ENCODE measurements at places on chromosomes 7 and 10. TPM values are rescaled to one million over a fixed set of nuclear protein-coding genes. Genes with fewer than 3 reads are reported as not detected.

- peaks cover 91% of the 10 kb centered on the region for H3K27me3 ChIP-seq
- H3K36me3 ChIP-seq = no peaks in the 10 kb centered on the region
- no peak for DNase-seq
- no peak overlapping the region for H3K27ac ChIP-seq
- H3K4me3 ChIP-seq = peak overlapping the region; percentile 3
Measured at GRCh38 chr7:27188386-27189294, 3.6 kb upstream of the HOXA11 start.

GRCh38 chr7:90736968-90737939, 141.1 kb downstream of the CDK14 start:
- no peak overlapping the region for H3K4me3 ChIP-seq
- H3K27me3 ChIP-seq = no peaks in the 10 kb centered on the region
- no peak overlapping the region for H3K27ac ChIP-seq
- no peak for DNase-seq
- no peaks in the 10 kb centered on the region for H3K36me3 ChIP-seq
- no peaks in the 10 kb centered on the region for H3K4me1 ChIP-seq

DNA sequence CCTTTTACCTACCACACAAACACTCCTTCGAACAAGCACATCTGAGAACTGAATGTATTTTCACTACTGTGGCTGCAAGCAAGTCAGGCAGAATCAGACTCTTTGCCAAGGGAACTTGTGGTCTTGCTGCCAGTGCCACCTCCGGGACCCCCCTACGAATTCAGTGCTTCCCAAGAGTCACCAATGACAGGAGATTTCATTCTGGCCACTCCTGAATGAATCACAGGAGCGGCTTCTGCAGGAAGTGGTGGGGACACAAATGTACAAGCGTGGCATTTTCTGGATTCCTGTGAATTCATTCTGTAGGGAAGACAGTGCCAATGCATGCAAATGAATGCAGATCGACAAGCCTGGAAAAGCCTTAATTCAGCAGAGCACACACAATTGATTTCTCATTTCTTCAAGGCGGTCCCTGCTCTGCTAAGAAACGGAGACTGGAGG, 161.2 kb downstream of the CAMK1D start:
- no peak for DNase-seq
- no peaks in the 10 kb centered on the region for H3K36me3 ChIP-seq
- no peaks in the 10 kb centered on the region for H3K4me1 ChIP-seq
- H3K27me3 ChIP-seq = no peaks in the 10 kb centered on the region

DNA sequence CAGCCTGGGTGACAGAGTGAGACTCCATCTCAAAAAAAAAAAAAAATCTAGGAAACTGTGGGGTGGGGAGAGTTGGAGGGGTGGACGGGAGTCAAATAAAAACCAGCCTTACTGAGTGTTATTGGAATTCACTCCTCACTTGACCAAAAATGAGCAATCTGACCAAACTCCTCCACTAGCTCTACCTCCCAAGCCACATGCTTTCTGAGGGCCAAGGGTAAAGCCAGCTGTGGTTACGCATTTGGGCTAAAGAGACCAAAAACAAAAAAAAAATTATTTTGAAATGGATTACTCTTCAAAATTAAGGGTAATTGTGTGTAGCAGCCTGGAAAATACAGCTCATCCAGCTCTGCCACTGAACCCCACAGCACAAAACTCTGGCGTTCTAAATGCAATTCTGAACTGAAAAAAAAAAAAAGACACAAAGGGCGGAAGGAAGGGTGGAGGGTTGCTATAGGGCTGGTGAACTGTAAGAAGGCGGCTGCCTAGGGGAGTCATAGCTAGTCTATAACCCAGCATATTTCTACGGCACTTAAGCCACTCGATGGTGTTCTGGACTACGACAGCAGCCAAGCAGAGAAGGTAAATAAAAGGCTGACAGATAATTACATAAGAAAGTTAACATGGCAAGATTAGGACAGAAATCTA, 7.8 kb downstream of the ELMO1 start:
- H3K27ac ChIP-seq = peak overlapping the region; percentile 60
- DNase-seq = no peak
- H3K27me3 ChIP-seq = no peaks in the 10 kb centered on the region
- H3K36me3 ChIP-seq = no peaks in the 10 kb centered on the region
- H3K4me3 ChIP-seq = no peak overlapping the region

DNA sequence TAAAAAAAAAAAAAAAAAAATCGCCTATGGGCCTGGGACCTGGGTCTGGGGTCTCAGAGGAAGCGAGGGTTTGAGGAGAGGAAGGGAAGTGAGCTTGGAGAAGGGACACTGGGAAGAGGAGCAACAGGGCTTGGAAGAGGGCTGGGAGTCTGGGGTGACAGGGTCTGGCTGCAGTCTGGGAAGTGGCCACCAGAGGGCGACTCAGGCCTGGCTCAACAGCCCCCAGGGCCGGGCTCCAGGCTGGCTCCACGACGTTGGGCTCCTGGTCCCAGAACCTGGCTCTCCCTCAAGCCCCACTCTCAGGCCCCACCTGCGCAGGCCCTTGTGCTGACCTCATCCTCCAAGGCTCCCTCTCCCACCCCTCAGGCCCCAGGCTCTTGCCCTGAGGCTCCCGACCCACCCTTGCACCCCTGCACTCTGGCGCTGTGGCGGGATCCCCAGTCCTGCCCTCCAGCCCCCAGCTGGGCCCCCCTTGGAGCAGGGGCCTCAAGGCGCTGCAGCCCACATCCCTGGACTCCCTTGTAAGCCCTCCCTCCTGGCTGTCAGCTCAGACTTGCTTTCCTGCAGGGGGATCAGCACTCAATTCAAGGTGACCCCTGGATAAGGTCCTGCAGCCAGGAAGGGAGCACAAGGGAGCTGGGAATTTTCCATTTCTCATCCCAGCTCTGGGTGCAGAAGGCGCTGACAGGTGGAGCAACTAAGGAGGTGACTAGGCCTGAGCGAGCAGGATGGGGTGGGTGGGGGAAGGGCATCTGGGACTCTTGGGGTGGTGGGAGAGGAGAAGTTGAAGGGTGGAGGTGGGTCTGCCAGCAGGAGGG, 5.4 kb upstream of the SPACDR start:
- H3K27ac ChIP-seq = peak overlapping the region; percentile 61
- H3K27me3 ChIP-seq = no peaks in the 10 kb centered on the region
- peaks cover 52% of the 10 kb centered on the region for H3K4me1 ChIP-seq
- H3K4me3 ChIP-seq = no peak overlapping the region
- DNase-seq = peak; percentile 96
- H3K36me3 ChIP-seq = peaks cover 5% of the 10 kb centered on the region

DNA sequence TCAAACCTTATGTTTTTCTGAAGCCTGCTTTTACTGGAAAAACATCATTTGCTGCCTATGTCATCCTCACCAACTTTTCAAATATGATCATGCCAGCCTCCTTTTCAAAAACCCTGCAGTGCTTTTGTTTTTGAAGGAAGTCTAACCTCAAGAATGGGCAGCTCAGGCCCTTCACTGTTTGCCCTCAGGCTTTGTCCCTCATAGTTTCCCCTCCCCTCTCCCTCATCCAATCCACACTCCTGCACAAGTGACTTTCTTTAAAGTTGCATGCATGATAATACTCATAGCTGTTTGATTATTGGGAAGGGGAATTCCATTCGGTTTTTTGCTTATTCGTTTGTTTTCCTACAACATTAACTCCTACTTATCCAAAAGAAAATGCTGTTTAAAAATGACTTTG, 219.4 kb downstream of the SEMA3E start:
- H3K36me3 ChIP-seq = no peaks in the 10 kb centered on the region
- no peaks in the 10 kb centered on the region for H3K27me3 ChIP-seq
- no peaks in the 10 kb centered on the region for H3K4me1 ChIP-seq
- H3K27ac ChIP-seq = no peak overlapping the region

LRGUK gene
- total RNA-seq = 0.83 TPM

FAM149B1 gene
- total RNA-seq = 18.0 TPM
